ENCODE measurements at places on chromosomes 12 and 14.

- DNase-seq, result peak; percentile 50
Measured at GRCh38 chr14:99603471-99604277, at the start of gene CCDC85C. CCDC85C (minus strand) TSS chr14:99604207; CDS start chr14:99603959, 248 bp downstream.

GRCh38 chr12:122835750-122836026 lies 431 bp downstream of the HIP1R start:
- no peak for DNase-seq

GRCh38 chr12:124571556-124571955 lies 4.1 kb upstream of the NCOR2 start:
- no peak for DNase-seq

- DNase-seq, result no peak
Measured at GRCh38 chr12:105928436-105928835, 210.3 kb downstream of the NUAK1 start.

GRCh38 chr14:105275267-105275946 lies 25.4 kb downstream of the BRF1 start:
- DNase-seq, result no peak

DNA sequence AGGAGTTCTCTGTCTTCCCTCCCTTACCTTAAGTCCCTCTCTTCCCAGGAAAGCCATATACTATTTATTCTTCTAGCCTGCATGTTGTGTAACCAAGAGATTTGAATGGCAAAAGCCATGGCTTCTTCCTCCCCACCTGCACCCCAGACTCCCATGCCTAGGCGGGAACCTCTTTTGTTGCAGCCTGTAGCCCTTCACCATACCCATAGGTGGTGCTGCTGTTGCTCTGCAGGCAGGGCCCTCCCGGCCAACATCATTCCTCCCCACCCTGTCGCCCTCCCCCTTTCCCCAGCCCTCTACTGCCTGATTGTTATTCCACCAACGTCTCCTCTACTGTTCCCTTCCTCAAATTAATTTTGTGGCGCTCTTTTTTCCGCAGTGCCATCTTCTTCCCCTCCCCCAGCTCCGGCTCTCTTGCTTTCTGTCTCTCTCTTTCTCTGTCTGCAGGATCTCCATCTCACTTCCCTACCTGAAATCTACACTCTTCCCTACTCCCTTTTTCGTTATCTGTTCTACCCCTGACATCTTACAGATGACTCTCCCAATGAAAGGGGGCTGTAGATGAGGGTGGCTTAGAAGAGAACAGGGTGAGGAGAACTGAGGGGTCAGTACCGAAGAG lies 13.8 kb downstream of the NGDN start:
- peak; percentile 4 for DNase-seq

DNA sequence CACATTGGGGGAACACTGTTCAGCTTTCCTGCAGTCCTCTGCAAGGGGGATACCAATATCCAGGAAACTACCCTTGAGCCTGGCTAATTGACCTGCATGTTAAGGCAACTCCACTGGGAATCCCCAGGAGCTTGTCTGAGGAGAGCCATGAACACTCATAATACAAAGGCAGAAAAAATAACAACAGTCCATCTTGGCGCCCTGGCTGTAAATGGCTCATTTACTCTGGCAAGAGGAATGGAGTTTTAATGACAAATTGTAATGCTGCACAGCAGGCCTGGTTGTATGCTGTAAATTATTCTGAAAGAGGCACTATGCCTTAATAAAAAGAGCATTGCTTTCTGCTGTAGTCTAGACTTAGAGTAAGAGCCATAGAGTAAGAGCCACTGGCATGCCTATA lies 58.3 kb downstream of the SLC8A3 start:
- DNase-seq, result no peak

DNA sequence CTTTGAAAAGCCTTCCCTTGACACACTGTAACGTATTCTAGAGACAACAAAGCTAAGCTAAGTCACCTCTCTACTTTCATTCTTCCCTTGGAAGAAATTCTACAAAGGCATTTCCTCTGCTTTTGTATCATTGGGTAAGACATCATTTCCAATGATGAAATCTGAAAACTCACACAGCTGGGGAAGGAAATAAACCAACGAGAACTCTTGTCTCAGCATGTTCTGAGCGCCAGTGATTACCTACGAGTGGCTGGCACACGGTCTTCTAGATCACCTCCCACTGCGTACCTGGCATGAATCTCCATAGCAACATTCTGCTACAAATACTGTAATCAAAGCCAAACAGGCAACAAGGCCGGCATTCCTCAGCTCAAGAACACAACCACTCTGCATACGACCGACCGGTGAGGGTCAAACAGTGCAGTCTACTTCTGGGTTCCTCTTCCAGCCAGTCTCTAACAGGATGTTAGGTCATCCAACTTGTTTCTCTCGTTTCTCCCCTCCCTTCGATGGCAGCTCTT lies 7.6 kb downstream of the VPS37B start:
- peak; percentile 39 for DNase-seq

- DNase-seq, result no peak
Measured at GRCh38 chr14:96309133-96309895, 53.3 kb downstream of the BDKRB1 start.

GRCh38 chr14:82003426-82003825 lies 469.8 kb upstream of the SEL1L start:
- no peak for DNase-seq

GRCh38 chr12:131909081-131909751 lies 14.8 kb downstream of the ULK1 start:
- DNase-seq, result no peak

DNA sequence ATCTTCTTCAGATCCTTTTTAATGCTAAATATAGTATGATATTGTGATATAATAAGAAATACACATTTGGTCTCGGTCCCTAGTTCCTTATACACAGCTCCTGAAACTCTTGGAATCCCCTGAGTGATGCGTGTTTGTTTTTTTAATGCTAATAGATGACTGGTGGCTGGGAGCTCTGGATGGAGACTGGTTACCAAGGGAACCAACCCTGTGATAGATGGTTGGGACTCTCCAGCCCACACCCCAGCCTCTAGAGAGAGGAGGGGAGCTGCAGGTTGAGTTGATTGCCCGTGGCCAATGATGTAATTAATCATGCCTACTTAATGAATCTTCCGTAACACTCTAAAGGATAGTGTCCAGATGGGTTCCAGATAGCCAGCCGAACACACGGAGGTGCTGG lies 140.6 kb downstream of the FBXL14 start:
- DNase-seq, result no peak

GRCh38 chr12:93712200-93712599 lies 35.0 kb downstream of the CRADD start:
- no peak for DNase-seq

DNA sequence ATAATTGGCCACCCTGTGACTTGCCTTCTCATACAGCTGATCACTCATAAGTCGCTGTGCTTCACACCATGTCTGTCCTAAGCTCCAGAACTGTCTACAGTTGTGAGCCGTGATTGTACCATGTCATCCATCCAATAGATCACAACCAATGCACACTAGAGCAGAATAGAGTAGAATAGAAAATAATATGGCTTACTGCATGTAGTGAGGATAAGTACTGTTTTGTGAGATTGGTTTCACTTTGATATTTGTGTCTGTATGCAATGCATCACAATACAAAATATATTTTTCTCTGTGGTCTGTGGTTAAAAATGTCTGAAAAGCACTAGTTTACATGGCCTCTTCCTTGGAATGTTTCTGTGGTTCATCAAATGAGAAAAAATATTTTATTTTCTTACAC lies 237.6 kb upstream of the PRKD1 start:
- no peak for DNase-seq

DNA sequence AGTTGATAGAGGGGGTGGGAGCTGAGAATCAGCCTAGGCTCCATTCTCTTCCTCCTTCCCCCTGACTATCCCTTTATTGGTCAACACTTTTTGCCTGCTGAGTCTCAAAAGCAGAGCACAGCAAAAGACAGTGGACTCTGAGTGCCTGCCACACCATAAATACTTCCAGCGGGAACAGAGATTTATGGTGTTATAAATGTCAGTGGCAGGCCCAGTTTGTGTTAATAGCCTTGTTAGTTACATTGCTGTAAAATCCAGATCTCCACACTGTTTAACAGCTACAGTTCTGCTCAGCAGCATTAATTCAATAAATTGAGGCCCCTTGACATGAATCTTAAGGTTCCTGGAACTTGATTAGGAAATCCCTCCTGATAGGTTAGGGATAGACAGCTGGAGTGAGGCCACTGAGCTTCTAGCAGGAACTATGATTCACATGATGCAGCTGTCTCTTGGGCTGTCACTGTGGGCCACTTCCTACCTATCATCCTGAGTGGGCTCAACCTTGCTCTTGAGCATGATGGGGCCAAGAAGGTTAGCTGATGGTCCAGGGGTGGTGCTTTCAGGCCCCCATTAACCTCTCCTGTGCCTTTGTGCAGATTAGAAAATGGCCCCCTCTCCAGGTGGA lies 295.2 kb upstream of the SRRM4 start:
- no peak for DNase-seq

DNA sequence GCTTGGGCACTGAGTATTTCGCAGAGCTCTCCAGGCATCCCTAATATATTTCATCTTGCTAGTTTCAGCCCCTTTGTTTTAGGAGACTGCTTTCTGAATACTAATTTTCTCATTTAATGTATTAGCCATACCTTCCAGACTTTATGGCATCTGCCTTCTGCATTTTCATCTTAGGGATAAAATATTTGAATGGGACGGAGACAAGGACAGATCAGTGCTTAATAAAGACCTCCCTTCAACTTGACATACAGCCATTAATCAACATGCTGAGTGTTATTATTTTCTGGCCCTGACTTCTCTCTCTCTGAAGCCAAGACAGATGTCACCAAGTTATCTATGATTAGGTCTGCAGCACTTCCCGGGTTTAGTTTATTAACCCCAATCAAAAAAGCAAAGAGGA lies 42.4 kb downstream of the CACNA2D4 start:
- DNase-seq, result no peak

- peak; percentile 38 for DNase-seq
Measured at GRCh38 chr12:117105902-117106301, 6.7 kb upstream of the TESC start.

DNA sequence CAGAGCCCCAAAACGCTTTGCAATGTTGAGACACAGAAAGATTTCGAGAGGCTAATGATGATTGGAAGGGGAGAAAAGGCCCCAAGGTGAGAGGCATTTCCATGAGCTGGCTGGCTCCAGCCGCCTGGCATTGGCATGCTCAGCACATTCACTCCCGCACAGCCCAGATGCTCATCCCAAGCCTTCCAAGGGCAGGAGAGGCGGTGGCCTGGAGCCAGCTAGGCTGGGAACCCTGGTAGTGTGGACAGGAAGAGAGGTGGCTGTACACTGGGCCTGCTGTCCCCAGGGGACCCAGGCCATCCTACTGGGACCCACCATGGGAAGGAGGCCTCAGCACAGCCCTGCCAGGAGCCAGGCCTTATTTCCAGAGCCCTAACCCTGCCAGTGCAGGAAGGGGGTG lies 72.2 kb downstream of the SPTB start:
- DNase-seq, result no peak

- no peak for DNase-seq
Measured at GRCh38 chr12:29155079-29155478, 6.0 kb downstream of the FAR2 start.

Measured in stimulated activated CD4-positive, alpha-beta T cell treated with anti-CD3 and anti-CD28 coated beads, Interleukin-1b, Interleukin-23, amount 100 ng/mL, for 48 hours (primary cell).